Stimulated activated CD4-positive, alpha-beta T cell treated with anti-CD3 and anti-CD28 coated beads, Interleukin-1b, Interleukin-23, amount 100 ng/mL, for 48 hours (primary cell): ENCODE measurements at places on chromosomes 7 and 10.

- DNase-seq, result no peak
Observed at GRCh38 chr7:69599955-69600709, 1.9 kb downstream of the AUTS2 start.

GRCh38 chr7:38178695-38179344 is 775 bp downstream of the STARD3NL start:
- no peak for DNase-seq

GRCh38 chr7:93980744-93981479 is 23.2 kb downstream of the BET1 start:
- no peak for DNase-seq

GRCh38 chr7:2969398-2970306 is 74.0 kb downstream of the CARD11 start:
- DNase-seq, result no peak

DNA sequence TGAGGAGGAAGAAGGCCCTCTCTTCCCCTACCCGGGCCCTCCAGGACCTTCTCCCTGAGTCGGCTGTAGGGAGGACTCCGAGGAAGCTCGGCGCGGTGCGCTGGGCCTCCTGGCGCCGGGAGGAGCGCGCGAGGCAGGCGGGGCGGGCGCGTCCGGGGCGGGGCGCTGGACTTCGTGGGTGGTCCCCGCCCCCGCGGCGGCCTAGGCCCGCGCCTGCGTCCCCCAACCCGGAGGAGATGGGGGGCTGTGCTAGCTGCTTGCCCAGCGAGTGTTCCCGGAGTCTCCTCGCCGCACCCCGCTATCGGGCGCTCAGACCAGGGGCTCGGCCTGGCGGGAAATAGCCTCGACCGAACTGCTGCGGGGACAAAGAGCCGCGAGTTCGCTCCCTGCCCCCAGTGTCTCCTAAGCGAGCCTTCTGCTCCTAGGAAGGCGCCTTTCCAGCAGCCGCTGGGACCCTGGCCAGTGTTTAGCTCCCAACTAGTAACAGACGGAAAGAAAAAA is 19.2 kb upstream of the SMO start:
- peak; percentile 15 for DNase-seq

DNA sequence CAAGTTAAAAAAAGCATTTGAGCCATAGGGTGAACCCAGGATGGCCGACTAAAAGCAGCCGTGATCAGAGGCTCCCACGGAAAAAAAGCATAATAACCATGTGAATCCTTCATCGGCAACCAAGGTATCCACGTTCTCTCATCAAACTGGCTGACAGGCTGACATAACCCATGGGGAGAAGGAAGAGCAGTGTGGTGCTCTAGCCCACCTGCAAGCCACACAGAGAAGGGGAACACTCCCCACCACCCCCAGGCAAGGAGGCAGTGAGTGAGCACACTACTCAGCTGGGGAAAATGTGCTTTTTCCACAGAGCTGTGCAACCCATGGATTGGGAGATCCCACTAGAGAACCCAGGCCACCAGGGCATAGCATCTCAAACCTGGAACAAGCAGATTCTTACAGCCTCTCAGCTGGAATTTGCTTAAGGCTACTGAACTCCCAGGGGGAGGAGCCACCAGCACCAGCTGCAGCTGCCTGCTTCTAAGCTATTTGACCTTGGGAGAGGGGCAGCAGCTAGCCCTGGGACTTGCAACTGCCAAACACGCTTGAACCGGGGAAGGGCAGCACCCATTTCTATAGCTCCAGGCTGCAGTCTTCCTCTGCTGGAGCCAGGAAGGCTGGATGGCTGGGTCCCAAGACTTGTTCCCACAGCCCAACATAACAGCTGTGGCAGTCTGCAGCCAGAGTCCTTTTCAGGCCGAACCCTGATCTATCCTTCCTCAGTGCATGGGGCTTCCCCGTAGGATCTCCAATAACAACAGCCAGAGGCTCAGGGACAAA is 178.2 kb upstream of the NRG3 start:
- DNase-seq, result no peak

- peak; percentile 55 for DNase-seq
Observed at GRCh38 chr7:74026903-74027682, 880 bp upstream of the ELN start.

- no peak for DNase-seq
Observed at GRCh38 chr7:171912-172515, 20.4 kb upstream of the FAM20C start.

DNA sequence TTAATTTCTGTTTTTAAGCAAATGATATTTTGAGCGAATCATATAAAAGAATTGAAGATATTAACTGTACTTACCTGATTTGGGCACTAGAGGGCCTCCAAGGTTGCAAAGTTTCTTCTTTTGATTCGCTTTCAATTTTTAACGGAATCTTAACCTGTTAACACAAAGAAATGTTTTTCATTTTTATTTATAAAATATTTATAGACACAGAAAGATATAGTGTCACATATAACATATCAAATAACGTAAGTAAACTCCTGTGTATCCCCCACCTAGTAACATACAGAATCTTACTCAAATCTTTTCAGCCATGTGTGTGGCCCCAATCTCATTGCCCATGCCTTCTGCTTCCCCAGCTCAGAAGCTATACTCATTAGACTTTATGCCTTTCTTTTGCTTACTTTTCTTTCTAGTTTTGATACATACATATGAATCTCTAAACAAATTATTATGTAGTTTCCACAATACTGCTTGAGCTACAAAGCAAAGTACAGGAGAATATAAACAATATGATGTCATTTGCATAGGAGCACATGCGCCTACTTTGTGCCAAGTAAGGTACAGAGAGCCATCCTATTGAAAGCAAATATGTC is 49.5 kb upstream of the ZPBP start:
- no peak for DNase-seq

DNA sequence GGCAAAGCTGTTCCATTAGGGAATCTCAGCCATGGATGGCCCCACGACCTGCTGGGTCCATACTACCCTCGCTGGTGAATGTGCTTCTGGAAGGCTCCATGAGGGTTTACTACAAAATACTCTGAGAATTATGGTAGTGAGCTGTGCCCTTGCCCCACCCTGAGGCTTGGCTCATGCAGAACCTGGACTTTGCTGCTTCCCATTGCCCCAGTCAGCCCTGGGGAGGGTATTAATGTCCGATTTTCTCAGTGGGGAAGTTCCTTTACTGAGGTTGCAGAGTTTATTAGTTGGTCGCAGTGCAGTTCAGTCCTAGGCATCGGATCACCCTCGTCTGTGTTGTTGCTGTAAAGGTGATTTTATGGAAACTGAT is 310.1 kb downstream of the WDR37 start:
- no peak for DNase-seq

GRCh38 chr10:125611756-125612155 is 71.2 kb downstream of the TEX36 start:
- no peak for DNase-seq

- DNase-seq, result no peak
Observed at GRCh38 chr7:10821156-10821555, 152.5 kb upstream of the PHF14 start.

DNA sequence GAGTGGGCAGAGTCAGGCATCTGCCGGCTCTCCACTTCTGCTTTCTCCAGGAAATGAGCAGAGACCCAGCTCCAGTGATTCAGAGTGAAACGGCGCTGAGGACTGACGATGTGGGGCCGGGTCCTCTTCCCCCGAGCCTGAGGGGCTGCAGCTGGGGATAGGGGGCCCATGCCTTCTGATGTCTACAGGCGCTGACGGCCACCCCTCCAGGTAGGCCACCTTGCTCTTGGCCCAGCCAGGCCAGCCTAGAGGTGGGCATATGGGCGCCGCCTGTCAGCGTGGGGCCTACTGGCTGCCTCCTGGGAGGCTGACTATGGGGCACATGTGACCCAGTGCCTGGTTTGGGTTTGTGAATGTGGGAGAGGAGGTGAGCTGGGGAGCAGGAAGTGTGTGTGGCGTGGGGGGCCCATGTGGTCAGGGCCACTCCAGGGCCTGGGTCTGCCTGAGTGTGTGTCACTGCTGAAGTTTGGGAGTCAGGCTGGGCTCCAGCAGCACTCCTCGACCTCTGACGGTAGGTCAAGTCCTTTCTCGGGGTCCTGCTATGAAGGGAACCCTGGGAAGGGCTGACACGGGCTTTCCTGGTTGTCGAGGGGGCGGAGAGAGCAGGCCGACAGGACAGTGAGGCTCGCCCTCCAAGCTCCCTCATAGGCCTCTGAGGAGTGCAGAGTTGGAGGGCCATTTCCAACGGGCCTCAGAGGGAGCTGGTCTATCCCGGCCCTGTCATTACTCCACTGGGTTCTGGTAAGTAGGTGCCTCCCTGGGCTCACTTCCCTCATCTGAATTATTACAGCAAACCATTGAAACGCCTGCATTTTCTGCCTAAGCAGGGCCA is at the start of gene WDFY4:
TSS of gene WDFY4 (plus strand) at position 82 of the 832 bp plus-strand sequence. CDS start 24,860 bp downstream, outside the sequence.
- no peak for DNase-seq

DNA sequence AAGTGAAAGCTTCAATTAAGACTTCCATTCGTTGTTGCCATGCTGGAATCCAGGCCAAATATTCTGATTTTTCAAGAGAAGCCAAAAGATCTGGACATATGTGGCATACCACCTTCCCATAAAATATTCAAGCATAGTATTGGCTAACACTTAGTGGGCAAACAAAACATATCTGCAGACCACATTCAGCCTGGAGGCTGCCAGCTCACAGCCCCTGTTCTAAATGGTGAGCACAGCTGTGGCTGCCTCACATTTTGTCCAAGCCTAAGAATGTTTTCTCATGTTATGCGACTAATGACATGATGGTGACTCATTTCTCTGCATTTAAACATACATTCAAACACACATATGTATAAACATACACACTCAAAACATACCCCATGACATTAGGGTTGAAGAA is 10.6 kb upstream of the CALU start:
- no peak for DNase-seq

DNA sequence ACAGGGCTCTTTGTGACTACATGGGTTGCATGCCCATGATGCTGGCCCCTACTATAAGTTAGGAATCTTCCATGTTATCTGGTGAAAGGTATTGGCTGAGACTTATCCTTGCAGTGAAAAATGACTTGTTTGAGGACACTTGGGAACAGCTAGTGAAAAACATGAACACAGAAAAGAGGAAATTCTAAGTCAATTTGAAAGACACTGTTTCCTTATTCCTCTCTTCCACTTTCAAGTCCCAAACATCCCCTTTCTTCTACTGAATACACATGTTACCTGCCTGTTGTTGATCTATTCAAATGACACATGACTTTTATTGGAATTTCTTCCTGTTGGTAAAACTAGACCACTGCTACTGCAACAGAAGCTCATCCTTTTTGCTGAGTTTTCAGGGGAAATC is 29.5 kb upstream of the PRKCQ start:
- DNase-seq, result no peak

DNA sequence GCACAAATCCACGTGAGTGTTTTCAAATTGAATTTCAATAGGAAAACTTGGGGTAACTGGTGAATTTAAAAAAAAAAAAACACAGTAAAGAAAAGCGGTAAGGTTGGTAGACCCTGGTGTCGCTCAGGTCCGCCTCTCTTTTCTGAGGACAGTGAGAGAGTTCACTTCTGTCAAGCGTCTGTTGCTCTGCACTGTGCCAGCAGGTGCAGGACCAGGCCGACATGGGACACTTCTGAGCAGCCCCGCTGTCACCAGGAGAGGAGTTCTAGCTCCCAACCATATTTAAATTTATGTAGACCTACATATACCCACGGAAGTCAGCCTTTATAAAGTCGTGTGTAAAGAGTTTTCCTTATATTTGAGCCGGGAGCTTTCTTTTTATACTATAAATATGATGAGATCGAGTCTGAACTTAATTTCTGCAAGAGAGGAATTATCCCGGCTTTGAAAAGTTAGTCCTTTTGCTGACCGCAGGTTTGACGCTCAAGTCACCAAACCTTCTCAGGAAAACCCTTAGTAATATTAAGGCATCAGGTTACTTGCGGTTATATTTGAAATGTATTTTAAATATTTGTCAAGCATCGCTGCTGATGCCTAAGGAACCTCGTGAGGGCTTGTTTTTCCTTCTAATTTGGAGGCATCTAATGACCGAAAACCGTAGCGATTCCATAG is 531 bp downstream of the IKZF1 start:
- DNase-seq, result peak; percentile 73

- DNase-seq, result no peak
Observed at GRCh38 chr10:44965104-44965503, 5.5 kb downstream of the RASSF4 start.

- DNase-seq, result no peak
Observed at GRCh38 chr10:109067031-109067430, 856.3 kb downstream of the XPNPEP1 start.

GRCh38 chr10:80104066-80104926 is 25.8 kb downstream of the TMEM254 start:
- DNase-seq, result no peak

DNA sequence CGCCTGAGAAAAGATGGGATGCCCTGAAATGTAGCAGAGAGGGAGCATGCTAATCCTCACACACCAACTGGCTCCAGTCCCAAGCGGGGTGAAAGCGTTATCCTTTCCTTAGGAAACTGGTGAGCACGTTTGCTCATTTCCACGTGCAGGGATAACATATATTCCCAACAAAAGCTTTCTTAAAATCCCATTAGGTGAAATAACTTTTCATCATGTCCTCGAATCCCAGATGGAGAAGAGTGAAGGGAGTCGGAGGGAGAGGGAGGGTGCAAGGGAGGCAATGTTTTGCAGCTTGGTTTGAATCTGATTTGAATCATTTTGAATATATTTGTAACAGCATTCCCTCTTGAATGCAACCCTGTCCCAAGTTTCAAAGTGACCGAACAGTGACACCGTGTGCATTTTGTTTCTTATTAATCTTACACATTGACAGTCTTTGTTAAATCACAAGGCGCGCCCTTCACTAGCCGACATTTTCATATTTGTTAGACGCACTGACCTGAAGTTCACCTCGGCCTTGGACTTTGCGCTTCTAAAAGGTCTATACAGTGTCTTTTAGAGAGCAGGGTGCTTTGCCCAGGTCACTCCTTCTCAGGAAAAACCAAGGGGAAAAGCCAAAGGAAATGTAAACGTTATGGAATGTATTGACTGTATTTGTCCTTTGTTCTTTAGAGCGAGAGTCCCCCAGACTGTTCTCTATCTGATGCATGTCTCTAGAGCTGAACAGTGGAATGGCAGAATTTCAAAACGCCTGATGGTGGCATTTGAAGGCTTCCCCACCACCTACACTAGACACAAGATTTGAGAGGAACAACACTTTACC is 3.1 kb upstream of the HOXA4 start:
- DNase-seq, result no peak

DNA sequence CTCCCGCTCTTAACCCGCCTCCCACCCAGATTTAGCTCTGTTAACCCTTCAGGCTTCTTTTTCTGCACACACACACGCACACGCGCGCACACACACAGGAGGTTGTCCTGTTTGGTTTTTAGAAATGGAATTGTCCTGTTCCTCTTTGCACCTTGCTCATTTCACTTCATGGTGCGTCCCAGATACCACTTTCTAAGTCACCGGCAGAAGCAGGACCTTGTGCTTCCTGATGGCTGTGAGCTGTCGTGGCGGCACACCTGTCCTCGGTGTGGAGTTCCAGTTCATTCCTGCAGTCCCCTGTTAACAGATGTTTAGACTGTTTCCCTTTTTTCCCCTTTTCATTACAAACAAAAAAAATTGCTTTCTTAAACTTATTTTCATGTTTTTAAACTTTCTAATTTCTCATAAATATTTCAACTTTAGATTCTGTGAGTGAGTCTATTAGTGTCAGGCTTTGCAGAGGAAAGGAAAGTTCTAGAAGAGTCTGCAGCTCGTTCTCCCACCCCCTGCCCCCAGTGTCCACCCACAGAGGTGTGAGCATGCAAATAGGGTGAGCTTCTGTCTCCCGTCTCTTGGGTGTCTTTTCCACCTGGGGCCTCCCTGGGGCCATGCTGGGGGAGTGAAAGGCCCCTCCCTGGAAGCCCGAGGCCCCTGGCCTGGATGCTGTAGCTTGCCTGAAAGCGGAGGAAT is 85.5 kb downstream of the LHPP start:
- no peak for DNase-seq

GRCh38 chr7:79142706-79143105 is 310.8 kb downstream of the MAGI2 start:
- no peak for DNase-seq
